ENCODE measurements at places on chromosomes 5 and 9. TPM values are rescaled to one million over a fixed set of nuclear protein-coding genes. Genes with fewer than 3 reads are reported as not detected.

GRCh38 chr9:137486545-137487453, 27.7 kb upstream of the NSMF start:
- no peak for DNase-seq

SPARC gene
- total RNA-seq = 34.6 TPM

DNA sequence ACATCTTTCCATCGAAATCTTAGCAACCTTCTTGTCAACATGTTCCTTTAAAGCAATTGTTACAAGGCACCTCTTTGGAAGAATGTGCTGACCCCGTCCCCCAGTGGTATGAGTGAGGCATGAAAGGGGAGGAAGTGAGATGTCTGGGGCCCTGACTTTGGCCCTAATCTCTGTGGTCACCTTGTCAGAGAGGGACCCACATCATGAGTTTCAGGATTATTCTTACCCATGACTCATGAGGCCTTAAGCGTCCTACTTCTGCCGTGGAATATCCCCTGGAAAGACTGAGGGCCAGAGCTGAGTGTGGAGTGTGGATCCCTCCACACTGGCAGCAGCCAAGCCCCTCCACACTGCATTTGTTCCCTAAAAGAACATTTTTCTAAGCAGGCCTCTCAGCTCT, 81.2 kb downstream of the FSTL4 start:
- no peak for DNase-seq

GRCh38 chr9:36276781-36277181, 18.5 kb upstream of the GNE start:
- DNase-seq = no peak

GRCh38 chr5:59943452-59944113, 50.1 kb upstream of the PDE4D start:
- DNase-seq = no peak

ACOT12 gene
- not detected for total RNA-seq

- no peak for DNase-seq
Measured at GRCh38 chr5:37478121-37478894, 99.2 kb downstream of the WDR70 start.

NUTM2G gene
- total RNA-seq = not detected

Data from CD4-positive, CD25-positive, alpha-beta regulatory T cell (primary cell).